Astrocyte (in vitro differentiated cells and primary cell): ENCODE measurements at places on chromosomes 5 and 9. TPM values are rescaled to one million over a fixed set of nuclear protein-coding genes. Genes with fewer than 3 reads are reported as not detected.
A peak's percentile ranks its signal among the peaks of the same experiment; 100 is the strongest.

- no peak for DNase-seq
Observed at GRCh38 chr5:155004138-155004744, 9.3 kb upstream of the KIF4B start.

Gene NIPBL
- 38.4 and 45.3 TPM in 2 replicates for total RNA-seq

DNA sequence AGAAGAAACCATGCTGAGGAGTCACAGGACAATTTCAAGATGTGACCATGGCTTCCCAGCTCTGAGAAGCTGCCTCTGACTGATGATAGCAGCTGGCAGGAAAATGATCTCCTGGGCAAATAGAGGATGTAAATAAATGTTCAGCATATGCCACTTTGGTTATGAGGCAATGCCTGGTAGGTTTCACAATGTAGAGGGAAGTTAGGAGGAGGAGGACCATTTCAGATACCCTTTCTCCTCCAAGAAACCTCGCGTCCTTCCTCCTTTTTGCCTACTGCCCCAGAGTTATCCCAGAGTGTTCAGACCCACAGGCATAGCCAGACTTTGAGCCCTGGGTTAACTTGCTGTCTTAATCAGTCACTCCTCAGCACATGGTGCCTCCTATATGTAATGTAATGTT is 541.6 kb upstream of the DAP start:
- no peak for DNase-seq

Gene ZNF879
- total RNA-seq = 1.6 and 1.9 TPM in 2 replicates

- no peak for DNase-seq
Observed at GRCh38 chr5:96721351-96721977, 59.3 kb downstream of the CAST start.

Gene ATP6V0E1
- 309 and 327 TPM in 2 replicates for total RNA-seq

DNA sequence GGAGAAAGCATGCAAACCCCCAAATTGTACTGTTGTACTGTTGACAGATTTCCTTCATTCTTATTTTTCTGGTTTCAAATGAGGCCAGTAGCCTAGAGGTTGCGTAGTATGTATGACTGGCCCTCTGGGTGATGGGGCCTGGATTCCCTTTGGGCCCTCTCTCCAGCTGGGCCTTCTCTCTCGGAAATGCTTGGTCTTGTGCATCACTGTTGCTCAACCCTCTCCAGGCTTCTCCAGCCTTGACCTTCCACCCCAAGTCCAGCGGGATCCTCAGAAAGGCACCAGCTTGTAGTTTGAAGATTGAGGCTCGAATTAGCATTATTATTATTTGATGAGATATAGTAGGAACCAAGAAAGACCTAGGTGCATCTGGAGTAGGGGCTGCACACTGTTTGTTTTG is 87.0 kb downstream of the ANGPTL2 start:
- no peak for DNase-seq

- no peak for DNase-seq
Observed at GRCh38 chr5:17709011-17709710, 74.9 kb downstream of the TAF11L14 start.

DNA sequence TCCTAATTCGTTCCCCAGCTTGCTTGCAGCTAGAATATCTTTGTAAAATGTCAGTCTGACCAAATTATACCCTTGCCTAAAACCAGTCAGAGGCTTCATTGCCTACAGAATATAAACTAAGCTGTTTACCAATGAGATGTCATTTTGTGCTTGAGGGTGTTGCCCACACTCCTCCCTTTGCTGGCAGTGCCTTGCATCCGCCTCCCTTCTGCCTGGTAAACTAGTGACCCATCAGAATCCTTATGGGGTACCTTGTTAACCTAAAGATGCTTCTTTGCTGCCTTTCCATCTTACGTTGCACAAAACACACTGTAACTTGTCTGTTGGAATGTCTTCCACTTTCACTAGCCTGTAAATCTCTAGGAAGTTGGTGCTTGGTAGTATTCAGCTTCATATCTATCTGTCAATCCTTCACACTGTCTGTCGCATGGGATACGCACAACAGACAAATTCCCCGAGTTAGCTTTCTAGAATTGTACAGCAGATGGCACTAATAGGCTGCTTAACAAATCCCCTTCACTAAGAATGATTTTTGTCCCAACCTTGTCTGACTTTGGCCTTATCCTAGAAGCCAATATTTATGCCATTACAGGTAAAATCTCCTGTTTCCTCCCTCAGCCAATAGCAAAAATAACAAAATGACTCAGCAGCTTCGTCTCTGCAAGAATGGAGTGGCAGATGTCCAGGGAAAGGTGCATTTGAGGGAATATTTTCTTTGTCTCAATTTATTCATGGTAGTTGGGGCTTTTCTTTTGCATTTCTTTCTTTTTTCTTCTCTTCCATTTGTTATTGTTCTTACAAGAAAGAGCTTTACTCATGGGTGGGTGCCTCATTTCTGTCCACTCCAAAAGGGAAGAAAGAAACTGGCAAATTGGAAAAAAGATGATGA is 3.0 kb downstream of the NUDT2 start:
- peak; percentile 24 for DNase-seq

Gene FBXO10
- 11.7 and 12.7 TPM in 2 replicates for total RNA-seq

GRCh38 chr5:122500245-122501088 is 188.4 kb downstream of the SNCAIP start:
- DNase-seq = peak; percentile 33

DNA sequence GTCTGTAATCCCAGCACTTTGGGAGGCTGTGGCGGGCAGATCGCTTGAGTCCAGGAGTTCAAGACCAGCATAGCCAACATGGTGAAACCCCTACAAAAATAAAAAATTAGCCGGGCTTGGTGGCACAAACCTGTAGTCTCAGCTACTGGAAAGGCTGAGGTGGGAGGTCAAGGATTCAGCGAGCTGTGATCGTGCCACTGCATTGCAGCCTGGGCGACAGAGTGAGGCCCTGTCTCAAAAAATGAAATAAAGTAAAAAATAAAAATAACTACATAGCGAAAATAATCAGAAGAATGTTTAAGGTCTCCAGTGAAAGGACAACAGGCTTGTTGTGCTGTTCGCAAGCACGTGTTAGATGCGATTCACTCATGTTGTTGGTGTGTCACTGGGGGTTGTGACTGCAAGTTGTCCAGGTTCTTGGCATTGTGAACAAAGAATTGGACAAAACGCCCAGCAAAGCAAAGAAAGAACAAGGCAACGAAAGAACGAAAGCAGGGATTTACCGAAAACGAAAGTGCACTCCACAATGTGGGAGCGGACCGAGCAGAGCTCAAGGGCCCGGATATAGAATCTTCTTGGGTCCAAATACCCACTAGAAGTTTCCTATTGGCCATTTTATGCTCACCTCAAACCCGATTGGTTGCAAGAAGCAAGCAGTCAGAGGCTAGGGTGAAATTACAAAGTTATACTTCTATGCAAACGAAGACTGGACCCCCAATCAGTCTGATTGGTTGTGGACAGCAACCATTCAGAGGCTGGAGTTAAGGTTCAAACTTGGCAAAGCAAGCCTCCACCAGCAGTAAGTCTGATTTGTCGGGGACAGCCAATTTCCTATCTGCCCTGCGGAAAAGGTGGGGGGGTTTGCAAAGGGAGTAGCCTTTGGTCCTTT is 844 bp upstream of the MCCC2 start:
- DNase-seq = no peak

Gene YIPF5
- 132 and 144 TPM in 2 replicates for total RNA-seq

DNA sequence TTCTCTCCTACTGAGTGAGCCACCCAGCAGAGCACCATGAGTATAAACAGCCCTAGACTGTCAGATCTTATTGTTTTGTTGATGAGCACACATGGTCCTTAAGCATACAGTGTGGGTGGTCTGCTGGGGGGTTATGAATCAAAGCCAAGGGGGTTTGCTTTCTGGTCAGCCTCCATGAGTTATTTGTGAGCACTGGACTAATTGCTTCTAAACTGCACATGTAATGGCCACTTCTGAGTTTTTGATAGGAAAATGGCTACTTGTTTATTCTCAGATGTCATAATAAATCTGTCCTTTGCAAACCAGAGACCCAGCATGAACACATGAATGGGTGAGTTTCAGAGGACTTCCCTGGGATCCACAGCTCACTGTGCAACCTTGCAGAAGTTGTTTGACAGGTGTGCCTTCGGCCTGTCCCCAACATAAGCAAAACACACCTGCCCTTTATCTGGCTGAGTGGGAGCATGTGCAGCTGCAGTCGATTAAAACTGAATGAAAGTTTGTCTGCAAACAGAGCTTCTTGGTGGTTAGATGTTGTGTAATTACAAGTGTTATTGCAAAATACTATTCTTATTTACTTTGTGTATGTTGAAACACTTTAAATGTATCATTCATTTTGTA is 35.9 kb downstream of the MAMDC2 start:
- DNase-seq = no peak

DNA sequence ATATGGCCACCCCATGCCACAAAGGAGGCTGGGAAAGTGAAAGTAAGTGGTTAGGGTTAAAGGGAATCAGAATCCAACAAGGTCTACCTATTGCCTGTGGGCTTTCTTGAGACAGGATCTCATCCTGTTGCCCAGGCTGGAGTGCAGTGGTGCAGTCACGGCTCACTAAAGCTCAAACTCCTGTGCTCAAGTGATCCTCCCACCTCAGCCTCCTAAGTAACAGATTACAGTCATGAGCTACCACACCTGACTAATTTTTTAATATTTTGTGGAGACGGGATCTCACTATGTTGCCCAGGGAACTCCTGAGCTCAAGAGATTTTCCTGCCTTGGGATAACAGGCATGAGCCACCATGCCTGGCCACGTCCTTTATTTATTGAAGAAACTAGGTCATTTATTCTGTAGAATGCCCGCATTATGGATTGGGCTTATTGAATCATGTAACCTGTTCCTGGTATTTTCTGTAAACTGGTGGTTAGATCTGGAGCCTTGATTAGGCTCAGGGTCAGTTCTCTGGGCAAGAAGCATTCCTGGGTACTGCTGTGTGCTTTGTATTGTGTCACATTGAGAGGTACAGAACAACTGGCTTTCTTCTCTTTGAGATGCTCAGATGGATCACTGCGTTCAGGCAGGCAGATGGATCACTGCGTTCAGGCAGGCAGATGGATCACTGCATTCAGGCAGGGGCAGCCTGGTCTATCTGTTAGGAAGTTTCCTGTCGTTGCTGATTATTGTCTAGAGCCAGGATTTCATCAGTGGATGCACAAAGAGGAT is 41.6 kb downstream of the ERGIC1 start:
- peak; percentile 45 for DNase-seq

Gene KLF9
- total RNA-seq = 4.7 and 4.9 TPM in 2 replicates

DNA sequence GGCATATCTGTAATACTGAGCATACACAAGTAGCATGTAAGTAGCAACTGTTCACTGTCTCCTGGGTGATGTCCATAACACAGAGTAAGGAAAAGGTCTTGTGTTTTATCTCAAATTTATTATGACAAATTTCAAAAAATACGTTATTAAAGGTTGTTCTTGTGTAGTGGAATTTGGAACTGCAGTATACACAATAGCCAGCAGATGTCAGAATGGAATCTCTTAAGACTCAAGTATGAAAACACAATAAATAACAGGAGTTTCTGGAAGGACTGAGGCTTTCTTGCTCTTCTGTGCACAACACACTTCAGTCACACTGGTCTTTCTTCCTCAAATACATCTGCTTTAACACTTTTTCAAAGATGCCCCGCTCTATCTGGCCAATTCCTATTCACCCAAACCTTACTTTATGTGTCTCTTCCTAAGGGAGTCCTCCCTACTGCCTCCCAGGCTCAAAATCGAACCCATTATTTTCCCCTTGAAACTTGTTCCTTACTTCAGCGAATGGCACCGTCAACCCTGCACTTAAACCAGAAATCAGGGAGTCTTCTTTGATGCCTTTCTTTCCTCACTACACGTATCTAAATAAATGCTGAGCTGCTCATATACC is 6.5 kb upstream of the FBXO10 start:
- peak; percentile 50 for DNase-seq

DNA sequence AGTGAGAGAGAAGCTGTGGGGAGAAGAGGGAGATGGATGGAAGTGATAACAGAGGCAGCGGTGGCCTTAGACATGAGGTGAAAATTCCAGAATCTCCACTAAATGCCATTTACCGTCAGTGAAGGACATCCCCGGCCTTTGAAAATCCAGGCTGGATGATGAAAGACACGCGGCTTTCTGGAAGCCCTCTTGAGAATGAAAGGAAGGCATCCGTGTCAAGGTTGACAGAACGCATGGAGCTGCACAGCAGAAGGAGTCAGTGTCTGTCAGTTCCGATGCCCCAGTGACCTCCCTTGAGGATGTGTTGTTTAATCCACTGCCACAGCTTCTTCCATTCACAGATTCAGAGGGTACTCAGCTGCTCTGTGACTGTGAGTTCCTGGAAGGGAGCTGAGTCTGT is 114.9 kb downstream of the ICE1 start:
- DNase-seq = no peak

DNA sequence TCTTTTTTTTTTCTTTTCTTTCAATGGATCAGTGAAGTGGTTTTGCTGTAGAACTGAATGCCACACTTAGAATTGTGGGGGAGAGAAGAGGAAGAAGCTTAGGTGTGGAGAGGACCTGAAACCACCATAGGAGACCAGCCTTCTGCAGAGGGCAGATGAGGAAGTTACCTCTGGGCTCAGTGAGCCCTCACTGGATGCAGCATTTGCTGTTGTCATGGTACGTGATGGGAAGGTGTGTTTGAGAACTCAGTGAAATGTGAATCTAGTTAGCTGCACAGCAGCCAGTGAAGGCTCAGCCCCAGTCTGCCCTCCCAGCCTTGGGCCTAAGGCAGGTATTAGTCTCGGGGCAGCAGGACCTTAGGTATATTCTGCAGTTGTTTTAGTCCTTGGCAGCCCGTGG is 17.5 kb downstream of the CYFIP2 start:
- DNase-seq = no peak

Gene ABO
- total RNA-seq = 0.10 TPM in 1 of 2 replicates, not detected in the other

Gene ENG
- total RNA-seq = 1.2 and 1.5 TPM in 2 replicates

DNA sequence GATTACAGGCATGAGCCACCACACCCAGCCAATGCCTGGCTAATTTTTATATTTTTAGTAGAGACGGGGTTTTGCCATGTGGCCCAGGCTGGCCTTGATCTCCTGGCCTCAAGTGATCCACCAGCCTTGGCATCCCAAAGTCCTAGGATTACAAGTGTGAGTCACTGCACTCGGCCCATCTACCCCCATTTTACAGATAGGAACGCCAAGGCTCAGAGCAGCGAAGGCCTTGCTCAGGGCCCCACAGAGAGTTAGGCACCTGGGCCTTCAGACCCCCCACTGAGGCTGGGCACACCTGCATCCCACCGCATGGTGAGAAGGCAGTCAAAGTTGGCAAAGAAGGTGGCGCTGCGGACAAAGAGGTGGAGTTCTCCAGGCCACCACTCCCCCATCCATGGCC is 143.1 kb downstream of the GAPVD1 start:
- no peak for DNase-seq

Gene PCDHB8
- total RNA-seq = 4.9 and 5.3 TPM in 2 replicates

Gene ADRA1B
- total RNA-seq = 1.4 and 1.9 TPM in 2 replicates

DNA sequence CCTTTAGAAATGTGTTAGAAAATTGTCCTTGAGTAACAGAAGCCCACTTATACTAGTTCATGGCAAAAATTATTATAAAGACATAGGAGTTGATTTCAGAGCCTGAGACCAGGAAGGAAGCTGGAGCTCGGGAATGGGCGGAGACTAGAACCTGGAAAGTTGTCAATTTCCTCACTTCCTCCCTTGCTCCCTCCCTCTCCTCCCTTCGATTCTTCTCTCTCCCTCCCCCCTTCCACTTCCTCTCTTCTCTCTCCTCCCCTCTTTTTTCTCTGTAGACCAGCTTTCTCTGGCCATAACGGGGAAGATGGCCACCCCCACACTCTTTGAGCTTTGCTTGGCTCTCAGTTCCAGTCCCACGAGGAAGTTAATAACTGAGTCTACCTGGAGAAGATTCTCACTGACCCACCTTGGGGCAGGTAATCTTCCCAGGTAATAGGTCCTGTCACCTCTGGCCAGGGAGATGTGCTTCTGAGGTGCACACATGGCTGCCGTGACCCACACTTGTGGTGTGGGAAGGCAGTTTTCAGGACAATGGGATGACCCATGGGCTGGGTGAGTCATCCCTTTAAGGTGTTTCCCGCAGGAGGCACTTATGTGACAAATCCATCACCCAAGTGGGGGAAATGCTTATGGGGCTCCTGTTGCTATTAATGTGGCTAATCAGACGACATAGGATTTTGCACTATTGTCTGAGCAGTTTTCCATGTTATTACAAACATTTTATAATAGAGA is 78.7 kb downstream of the HSPA4 start:
- no peak for DNase-seq
